Astrocyte of the cerebellum (primary cell): ENCODE measurements at places on chromosomes 4 and X.
A peak's percentile ranks its signal among the peaks of the same experiment; 100 is the strongest.

DNA sequence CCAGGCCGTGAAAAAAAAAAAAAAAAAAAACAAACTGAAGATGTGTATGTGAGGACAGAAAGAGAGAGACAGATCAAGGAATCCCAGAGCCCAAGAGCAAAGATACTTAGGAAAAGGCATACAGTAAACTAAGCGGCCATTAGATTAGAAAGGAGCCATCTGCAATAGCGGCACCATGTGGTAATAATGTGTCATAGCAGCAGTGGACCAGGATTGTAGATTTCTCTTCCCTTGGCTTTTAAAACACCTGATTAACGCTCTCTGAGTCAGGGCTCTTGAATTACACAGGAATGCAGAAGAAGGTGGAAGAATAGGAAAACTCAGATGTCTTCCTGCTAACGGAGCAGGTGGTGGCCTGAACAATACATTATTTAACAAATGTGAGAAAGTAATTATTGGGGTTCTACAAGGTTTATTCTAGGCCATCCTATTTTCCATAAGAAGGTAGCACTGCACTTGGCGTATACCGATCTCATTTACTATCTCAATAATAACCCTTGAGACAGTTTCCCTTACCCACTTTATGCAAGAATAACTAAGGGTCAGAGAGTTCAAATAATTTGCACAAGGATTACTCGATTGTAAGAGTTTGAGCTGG lies 182.7 kb downstream of the KCNIP4 start:
- peak; percentile 47 for DNase-seq

- DNase-seq: no peak
Measured at GRCh38 chr4:150145946-150146340, 67.7 kb downstream of the DCLK2 start.

DNA sequence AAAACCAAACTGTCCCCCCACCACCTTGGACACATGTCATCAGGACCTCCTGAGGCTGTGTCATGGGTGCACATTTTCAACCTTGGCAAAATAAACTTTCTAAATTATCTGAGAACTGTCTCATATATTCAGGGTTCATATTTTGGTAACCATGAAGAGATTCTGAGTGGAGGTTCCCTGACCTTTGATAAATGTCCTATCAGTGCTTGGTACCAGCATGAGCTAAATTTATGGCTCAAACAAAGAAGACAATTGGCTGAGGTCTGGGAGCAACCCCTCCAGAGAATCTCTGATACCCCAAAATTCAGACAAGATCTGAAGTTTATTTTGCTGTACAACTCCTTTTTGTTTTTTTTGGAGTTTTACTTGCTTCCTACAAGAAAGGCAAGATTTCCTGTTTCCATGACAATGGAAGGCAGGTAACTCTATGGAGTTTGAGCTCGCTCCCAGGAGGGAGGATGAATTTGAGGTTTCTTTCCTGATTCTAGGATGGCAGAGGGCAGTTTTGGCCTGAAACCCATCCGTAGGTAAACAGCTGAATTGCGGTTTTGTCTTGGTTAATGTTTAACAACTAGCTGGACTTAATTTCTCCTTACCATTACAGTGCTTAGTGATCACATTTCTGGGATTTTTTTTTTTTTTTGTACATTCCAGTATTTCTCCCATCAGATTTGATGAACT lies 14.5 kb downstream of the UGT2B15 start:
- no peak for DNase-seq

GRCh38 chrX:66012094-66012534 lies 27.8 kb downstream of the VSIG4 start:
- no peak for DNase-seq

- DNase-seq: no peak
Measured at GRCh38 chr4:26780539-26780938, 80.1 kb upstream of the STIM2 start.

DNA sequence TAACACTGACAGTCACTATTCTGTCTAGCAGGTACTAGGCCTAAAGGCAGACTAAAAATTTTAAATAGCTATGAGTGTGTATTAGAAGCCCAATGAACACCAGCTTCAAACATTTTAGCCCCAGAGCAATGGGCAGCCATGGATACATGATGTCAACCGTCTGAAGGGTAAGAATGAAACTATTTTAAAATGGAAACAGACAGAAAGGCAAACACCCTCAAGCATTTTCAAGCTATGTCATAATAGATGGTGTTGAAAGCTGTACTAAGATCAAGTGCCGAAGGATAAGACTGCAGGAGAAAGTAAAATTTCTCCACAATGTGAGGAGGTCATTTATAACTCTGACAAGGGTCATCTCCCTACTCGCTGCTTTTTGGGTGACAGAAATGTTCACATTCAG lies 225.0 kb downstream of the COL25A1 start:
- no peak for DNase-seq

DNA sequence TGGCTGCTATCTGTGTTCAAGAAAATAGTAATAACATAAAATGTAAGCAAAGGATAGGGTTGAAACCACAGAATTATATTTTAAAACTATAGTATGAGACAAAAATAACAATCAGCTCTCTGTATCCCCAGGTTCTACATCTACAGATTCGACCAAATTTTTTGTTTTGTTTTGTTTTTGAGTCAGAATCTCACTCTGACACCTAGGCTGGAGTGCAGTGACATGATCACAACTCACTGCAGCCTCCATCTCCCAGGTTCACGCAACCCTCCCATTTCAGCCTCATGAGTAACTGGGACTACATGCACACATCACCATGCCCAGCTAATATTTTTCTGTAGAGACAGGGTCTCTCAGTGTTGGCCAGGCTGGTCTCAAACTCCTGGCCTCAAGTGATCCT lies 113.2 kb downstream of the MAB21L2 start:
- no peak for DNase-seq

- DNase-seq: no peak
Measured at GRCh38 chr4:112589206-112589605, 47.5 kb downstream of the ZGRF1 start.

DNA sequence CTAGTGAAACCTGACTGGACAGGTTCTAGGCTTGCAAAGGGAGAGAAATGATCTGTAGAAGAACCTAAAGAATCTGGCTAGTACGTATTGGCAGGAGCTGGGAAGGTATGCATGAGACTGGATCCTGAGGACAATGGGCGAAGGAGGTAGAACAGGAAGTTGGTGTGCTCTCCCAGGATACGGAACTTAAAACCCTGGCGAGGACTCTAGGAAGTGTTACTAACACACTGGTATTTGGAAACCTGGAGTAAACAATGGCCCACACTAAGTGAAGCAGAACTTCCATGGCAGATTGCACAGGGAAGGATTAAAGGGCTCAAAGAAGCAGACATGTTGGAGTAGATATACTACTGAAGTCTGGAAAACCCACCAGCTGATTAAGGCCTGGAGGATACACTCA lies 9.1 kb downstream of the SYN1 start:
- DNase-seq: no peak

- no peak for DNase-seq
Measured at GRCh38 chr4:26884026-26884425, 23.4 kb downstream of the STIM2 start.

GRCh38 chr4:139958739-139959098 lies 195.3 kb downstream of the MAML3 start:
- DNase-seq: no peak

DNA sequence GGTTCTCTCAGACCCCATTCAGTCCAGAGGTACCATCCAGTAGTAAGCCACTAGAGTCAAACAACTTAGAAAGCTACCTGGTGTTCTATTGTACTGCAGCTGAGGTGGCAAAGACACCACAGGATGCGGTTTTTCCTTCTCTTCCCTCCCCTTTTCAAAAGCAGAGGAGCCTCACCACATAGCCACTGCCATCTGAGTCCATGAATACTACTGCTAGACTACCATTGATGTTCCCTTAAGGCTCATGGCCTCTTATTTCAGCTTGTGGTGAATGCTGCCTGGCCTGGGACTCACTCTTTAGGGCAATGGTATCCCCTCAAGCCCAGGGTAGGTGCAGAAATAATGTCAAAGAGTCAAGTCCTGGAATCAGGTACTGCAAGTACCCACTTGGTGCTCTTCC lies 41.8 kb upstream of the KLHL4 start:
- DNase-seq: no peak

DNA sequence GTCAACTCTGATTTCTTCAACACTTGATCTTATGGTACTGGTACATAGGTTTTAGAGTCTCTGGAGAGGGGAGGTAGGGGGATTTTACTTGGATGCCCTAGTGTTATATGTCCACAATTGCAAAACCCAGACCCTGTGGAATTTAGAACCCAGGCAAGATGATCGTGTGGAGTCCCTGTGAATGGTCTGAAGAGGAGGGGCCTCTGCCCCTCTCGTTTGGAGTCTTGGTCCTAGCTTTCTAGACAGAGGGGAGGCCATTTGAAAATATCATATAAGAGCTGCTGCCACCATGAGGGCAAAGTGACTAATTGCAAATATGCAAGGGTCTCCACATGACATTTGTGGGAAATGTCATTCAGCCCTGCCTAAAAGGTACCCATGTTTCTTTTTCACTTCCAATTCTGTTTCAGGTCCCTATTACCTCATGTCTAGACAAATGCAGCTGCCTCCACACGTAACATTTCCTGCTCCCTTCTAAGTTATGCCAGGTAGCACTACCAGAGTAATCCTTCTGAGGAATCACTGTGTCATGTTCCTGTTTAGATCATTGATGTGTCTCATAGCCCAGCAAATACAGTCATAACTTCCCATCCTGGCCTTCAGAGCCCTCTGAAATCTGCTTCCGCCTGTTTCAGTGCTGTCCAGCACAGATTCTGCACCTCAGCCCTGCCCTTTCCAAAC lies 126.8 kb downstream of the KLHL8 start:
- peak; percentile 16 for DNase-seq
